Lower lobe of right lung (tissue), 2 donors: ENCODE measurements at places on chromosomes 12 and 14.
A peak's percentile ranks its signal among the peaks of the same experiment; 100 is the strongest.

- no peak for DNase-seq
Measured at GRCh38 chr14:24465805-24466204, 23.2 kb upstream of the SDR39U1 start.

DNA sequence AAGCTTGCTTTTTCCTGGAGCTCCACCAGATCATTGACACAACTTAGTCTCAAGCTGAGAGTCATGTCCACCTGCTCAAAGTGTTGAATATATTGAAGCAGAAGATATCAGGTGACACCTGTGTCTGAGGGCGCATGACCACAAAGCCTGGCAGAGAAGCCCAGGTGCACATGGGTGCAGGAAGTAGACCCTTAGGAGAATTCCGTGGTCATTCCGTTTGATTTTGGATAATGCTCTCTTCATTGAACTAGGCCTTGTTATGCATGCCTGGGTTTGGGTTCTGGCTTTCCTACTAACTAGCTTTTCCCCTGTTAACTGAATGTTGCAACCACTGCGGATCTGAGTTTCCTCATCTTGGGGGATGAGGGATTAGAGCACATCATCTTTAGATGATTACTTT lies 7.1 kb downstream of the ARHGDIB start:
- DNase-seq, result no peak

DNA sequence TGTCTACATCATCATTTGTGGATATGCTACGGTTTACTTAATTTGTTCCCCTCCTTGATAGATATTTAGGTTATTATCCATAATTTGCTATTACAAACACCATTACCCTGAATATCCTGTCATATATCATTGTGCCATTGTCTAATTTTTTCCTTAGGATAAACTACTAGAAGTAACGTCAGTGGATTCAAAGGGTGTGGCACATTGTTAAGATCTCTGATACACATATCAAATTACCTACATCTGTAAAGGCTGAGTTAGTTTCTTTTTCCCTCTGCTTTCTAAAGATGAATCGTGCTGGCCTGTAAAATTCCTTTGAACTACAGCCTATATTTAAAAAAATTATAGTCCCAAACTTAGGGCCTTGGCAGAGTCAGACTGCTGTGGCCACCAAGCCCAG lies 53.9 kb upstream of the STRN3 start:
- DNase-seq, result no peak

GRCh38 chr12:107131832-107132616 lies 38.7 kb upstream of the CRY1 start:
- no peak for DNase-seq

- no peak for DNase-seq
Measured at GRCh38 chr12:14999695-15000365, 27.0 kb downstream of the PDE6H start.

DNA sequence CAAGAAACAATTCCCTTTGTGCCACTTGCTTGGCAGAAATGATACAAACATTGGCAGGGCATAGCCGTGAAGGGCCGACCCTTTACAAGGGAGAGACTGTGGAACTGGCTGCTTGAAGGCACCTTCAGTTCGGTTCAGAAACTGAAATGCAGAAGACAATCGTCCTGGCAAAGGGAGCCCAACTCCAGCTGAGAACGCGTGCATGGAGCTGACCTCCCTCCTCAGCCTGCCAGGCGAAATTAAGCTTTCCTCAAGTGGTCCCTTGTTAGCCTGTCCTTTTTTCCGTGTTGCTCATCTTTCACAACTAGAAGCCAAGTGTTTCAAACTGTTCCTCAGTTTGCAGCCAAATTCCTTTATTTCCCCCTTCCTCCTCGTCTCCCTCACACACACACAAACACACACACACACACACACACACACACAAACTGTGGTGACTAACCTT lies 8.1 kb downstream of the LGR5 start:
- no peak for DNase-seq

DNA sequence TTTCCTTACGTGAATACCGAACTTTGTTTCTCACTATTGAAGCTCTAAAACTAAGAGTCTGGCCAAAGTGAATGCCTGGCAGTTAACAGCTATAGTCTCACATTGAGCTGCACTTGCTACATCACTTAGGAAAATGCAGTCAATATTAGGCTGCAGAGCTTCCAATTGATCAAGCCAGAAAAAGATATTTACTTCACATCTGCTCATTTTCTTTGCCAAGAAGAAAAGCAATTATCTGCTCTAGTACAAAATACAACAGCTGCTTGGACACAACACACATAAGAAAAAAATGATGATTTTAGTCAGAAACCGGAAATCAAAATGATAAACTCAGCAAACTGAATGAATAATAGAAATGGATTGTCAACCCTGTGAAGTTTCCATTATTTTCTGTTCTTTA lies 45.4 kb downstream of the TMTC1 start:
- DNase-seq, result no peak

DNA sequence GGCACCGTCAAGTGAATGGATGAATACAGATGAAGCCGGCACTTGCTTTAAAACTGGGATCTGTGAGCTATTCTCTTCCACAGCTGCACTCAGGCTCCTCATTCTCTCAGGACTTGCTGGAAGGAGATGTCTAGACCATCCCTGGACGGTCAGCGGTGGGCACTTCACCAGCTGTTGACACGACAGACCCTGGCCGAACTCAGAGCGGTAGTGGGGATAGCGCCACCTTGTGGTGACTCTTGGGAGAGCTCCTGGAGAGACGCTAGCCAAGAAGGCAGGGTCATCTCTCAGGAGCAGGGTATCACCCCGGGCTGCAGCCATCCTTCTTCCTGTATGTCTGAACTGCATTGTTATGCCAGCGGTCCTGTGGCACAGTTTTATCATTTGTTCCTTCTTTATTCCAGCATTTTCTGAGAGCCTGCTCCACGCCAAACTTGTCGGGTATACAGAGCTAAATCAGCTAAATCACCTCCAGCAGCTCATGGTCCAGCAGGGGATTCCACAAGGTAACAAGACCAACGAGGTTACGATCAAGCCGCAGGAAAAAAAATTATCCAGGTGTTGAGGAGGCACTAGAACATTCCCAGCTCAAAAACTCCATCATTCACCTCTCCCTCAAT lies 10.0 kb downstream of the WNT1 start:
- peak; percentile 78 for DNase-seq

DNA sequence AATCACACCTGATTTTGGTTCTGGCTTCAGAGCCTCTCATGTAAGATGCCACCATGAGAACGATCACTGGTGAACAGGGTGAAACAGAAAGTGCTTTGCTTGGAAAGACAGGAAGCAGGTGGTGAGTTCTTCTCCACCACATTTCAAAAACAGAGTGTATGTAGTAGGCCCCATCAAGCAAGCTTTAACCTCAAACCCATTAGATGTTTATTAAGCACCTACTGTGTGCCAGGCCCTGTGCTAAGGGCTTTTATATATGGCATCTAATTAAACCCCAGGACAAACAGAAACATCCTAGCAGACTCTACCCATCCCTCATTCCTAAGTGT lies 47.8 kb upstream of the MED13L start:
- DNase-seq, result no peak

DNA sequence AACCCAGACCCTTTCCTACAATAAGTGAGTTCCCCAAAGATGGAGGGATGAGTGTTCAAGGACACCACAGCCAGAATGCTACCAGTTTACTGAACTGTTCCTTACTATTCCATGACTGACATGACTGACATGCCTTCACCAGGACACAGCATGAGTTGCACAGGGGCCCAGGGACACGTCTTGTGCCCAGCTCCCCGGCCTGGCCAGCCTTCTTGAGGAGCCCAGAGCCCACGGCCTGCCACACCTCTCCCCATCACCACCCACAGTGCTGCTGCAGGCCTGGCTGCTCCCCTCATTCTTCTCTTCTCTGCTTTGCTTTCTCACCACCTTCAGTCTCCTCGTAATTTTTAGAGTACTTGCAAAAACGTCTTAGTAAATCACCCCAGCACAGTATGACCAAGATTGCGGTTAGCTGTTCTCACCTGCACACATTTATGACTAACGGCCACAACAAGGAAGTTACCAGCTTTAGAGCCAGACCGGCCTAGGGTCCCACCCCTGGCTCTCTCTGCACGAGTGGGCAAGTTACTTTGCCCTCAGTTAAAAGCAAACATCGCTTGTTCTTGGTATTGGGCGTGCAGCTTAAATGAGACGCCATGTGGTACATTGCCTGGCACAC lies 18.5 kb downstream of the PPP2R5E start:
- no peak for DNase-seq

DNA sequence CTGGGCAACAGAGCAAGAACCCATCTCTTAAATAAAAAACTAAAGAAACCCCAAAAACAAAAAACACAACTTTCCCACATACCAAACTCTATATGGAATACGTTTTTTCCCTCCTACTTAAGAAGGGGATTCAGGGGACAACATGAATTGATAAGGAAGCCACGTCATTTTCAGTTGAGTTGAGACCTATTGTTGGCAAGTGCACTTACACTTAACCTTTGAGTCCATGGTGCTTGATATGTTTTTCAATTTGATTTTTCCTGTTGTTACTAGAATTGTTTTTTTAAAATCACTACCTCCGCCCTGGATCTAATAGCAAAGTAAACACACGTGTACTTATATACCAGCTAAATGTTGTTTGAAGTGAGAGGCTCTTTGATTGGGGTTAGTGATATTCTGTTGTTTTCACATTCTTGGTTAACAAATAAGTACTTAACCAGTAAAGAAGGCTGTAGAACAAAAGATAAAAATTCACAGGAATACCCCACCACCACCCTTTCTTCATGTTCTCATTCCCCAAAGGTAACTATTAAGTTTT lies 2.0 kb downstream of the FAM177A1 start:
- no peak for DNase-seq

- DNase-seq, result no peak
Measured at GRCh38 chr14:94450722-94451090, 1.9 kb downstream of the SERPINA11 start.

DNA sequence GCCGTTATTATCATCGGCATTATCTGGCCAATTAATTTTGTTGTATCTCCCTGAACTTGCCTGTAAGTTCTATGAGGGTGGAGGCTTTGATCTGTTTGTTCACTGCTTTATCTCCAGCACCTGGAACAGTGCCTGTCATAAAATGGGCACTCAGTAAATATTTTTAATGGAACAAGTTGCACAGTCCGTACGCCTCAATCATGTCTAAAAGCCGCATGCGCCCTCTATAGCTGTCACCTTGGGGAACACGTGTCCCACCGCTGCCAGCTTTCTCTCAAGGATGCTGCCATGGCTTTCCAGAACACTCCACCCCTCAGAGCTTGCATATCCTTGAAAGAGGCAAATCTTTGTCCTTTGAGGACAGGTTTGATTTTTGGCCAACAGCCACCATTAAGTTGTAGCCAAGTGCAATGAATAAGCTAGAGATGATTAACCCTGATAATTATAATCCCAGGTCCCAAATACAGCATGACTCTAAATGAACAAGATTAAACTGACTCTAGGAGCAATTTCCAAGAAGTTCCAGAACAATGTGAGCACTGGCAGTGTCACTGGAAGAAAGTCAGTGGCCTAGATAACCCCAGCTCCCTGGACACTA lies 55.1 kb downstream of the ERH start:
- DNase-seq, result no peak

DNA sequence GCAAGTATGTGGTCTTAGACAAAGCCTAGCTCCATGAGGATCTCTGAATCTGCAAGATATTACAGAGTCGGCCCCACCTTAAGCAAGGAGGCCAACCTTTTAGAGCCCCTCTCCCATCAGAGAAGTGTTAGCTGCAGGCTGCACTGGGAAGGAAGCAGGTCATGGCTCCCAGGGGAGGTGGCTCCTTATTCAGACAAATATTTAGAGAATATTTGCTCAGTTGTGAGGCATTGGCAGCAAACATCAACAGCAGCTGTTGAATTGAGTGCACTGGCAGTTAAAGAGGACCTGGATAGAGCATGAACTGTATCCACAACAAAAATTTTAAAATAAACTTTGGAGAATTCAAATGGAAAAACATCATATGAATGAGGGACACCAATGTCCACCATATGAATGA lies 44.7 kb downstream of the FSCB start:
- DNase-seq, result no peak

DNA sequence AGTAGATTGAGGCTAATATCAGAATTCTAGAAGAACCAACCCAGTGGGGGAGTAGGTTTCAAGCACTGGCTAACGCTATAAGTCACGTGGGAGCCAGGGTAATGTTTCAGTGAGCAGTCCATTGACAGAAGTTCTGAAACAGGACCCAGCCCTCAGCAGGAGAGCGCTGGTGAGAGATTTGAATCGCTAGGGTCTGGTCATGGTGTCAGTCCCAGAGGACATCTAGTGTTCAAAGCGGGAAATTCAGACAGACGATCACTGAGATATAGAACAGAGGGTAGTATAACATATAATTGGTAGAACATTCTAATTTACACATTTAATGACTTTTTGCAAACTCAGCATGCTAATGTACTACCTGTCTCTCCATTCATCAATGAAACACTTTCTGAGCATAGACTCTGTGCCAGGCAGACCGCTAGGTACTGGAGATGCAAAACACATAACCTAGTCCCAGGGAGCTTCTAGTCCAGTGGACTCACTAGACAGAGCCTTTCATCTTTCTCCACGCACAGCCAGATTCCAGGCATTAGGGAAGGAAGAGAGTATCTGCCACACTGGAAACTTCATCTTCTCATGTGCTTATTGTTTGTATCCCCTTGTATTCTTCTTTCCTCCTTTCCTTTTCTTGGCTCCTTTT lies 35.4 kb upstream of the RNASE3 start:
- peak; percentile 70 for DNase-seq

GRCh38 chr12:117284140-117284539 lies 77.3 kb downstream of the NOS1 start:
- DNase-seq, result no peak

- DNase-seq, result no peak
Measured at GRCh38 chr14:66543996-66544395, 36.0 kb downstream of the GPHN start.

- no peak for DNase-seq
Measured at GRCh38 chr14:45998554-45998953, 653.0 kb downstream of the RPL10L start.

GRCh38 chr12:5871741-5872140 lies 73.3 kb downstream of the ANO2 start:
- no peak for DNase-seq

DNA sequence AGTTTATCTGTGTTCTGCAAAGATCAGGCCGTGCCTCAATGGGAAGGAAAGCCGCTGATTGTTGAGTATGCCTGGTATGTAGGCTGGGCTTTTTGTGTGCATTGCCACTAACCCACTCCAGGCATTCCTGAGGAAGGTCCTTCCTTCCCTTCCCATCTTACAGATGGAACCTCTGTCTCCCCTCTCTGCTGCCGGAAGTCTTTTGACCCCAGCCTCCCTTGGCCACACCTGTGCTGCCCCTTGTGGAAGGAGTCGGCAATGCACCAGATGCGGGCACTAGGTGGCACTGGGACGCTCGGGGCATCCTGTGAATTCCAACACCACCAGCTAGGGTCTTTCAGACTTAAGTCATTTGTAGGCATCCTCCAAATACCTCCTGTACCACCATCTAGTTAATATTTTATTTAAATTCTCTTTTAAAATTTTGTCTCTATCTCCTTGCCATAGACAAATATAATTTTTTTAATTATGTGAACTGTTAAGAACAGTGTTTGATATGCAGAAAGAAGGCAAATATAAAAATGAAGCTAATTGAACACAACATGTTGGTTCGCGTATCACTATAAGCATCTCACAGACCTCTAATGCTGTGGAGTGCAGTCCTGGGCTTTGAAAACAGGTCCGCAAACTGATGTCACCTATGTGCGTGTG lies 99.6 kb downstream of the RIN3 start:
- DNase-seq, result peak; percentile 71

- no peak for DNase-seq
Measured at GRCh38 chr12:87157791-87158190, 871.4 kb downstream of the C12orf50 start.
